ENCODE measurements at places on chromosomes 11 and 22. TPM values are rescaled to one million over a fixed set of nuclear protein-coding genes. Genes with fewer than 3 reads are reported as not detected.

DNA sequence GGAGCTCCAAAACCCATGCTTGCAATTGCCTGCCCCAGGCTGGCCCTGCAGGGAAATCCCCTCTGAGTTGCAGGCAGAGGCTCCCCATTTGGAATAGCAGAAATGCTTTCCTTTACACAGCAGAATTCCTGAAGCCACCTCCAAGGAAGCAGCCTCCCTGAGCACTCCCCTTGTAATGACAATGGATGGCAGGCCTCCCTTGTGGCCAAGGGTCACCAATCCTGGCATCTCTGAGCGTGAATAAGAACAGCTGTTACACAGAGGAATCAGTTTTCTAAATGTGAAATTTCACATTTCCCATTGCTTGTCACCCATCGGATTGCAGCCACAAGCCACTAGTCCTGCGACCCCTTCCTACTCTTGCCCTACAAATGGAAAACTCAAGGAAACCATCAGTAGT is 107.6 kb downstream of the GALNT18 start:
- H3K27ac ChIP-seq, result no peak overlapping the region
- no peak for DNase-seq
- H3K27me3 ChIP-seq, result no peaks in the 10 kb centered on the region
- H3K4me1 ChIP-seq, result peaks cover 36% of the 10 kb centered on the region
- H3K36me3 ChIP-seq, result no peaks in the 10 kb centered on the region
- H3K4me3 ChIP-seq, result no peak overlapping the region

DNA sequence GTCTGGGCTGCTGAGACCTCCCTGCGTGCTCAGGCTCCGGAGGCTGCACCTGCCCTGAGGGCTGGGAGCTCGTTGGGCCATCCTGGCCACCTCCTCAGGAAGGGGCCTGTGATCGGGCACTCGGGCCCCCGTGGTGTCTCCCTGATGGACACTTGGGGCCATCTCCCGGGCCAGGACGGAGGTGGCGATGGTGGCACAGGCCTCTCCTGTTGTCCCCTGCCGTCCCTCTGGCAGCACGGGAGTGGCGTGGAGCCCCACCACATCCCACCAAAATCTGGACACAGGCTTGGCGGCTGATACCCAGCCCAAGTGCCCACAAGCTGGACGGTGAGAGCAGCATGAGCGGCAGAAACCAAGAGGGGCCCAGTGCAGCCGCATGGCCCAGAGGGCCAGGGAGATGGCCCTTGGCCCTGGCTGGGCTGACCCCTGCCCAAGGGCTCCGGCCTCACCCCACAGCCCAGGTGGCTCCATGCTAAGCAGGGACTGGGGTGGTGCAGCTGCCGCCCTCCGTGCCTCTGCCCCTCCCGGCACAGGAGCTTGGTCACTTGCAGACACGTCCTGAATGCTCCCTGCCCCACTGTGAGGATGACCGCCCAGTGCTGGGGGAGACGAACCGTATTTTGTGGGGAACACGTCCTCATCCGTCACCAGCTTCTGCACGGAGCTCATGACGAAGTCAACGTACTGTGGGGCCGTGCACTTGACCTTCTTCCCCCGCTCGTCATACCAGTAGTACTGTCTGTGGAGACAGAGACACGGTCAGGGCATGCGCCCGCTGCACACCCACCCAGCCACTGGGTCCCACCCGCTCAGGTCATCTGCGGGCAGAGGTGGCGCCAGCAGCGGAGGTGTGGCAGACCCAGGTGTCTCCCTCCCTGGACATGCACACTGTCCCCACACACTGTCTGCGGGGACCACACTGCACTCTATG is 15.6 kb downstream of the MOB2 start:
- no peak overlapping the region for H3K4me3 ChIP-seq
- H3K27me3 ChIP-seq, result no peaks in the 10 kb centered on the region
- no peak overlapping the region for H3K27ac ChIP-seq
- H3K4me1 ChIP-seq, result no peaks in the 10 kb centered on the region

DNA sequence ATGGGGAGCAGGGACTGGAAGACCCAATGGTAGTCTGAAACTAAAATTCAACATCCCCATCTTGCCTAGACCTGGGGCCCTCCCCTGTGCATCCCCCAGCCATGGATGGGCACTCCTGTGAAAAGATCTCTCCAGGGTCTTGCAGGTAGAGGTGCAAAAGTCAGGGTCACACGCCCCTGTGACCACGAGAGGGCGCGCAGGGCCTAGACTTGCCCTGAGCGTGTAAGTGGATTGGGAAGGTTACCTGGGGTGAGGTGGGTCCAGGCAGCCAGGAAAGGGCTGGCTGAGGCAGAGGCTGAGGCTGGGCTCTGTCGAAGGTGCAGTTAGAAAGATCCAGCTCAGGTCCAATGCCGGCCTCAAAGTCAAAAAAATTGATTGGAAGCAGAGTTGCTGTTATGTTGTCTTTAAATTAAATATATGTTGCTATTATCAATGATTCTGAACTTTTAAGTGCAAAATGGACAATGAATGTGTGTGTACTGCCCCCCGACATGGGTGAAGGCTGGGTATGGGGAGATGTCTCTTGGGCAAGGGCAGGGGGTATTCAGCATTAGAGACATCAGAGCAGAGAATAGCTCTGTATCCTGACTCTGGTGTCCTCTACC is 4.8 kb upstream of the POU2F3 start:
- no peaks in the 10 kb centered on the region for H3K36me3 ChIP-seq
- no peak overlapping the region for H3K4me3 ChIP-seq
- DNase-seq, result peak; percentile 76
- no peak overlapping the region for H3K27ac ChIP-seq

DNA sequence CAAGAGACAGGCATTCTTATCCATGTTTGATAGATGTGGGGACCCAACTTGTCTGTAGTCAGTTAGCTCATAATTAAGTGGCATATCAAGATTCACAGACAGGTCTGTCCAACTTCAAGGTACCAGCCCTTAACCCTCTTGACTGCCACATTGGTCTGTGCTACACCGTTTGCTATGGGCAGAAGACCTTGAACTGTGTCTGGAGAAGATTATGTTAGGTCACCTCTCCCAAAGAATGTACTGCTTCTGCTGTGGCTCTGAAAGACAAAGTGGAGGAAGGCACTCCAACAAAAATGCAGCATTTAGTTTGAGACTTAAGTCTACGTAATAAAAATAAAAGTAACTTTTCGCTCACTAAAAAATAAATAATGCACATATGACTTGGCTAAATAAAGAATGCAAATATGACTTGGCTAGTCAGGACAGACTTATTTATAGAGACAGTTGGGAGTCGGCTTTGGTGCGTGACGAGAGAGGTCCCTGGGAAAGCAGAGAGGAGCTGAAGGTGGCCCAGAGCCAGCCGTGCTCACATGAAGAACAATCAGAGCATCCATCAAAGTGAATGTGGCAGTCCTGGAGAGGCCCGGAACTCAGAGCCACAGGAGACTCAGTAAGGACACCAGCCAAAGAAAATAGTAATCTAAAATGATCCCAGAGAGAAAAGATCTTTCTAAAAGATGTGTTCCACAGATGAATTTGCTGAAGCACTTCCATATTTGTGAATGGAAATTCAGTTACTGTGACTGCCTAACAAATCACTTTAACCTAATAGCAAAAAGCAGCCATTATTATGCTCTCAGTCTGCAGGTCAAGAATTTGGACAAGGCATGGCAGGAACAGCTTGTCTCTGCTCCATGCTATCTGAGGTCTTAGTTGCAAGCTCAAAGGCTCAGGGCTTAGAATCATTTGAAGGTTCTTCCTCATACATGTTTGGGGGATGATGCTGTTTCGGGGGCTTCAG is 35.0 kb downstream of the CWC15 start:
- no peak overlapping the region for H3K4me3 ChIP-seq
- no peaks in the 10 kb centered on the region for H3K27me3 ChIP-seq
- peak overlapping the region; percentile 26 for H3K27ac ChIP-seq
- peak; percentile 57 for DNase-seq

GRCh38 chr11:125553357-125553756 is 15.9 kb upstream of the EI24 start:
- no peaks in the 10 kb centered on the region for H3K27me3 ChIP-seq
- no peak overlapping the region for H3K4me3 ChIP-seq
- no peak for DNase-seq
- H3K36me3 ChIP-seq, result no peaks in the 10 kb centered on the region

The TMEM41B gene
- 58.1 TPM for total RNA-seq

The C11orf65 gene
- 1.3 TPM for total RNA-seq

DNA sequence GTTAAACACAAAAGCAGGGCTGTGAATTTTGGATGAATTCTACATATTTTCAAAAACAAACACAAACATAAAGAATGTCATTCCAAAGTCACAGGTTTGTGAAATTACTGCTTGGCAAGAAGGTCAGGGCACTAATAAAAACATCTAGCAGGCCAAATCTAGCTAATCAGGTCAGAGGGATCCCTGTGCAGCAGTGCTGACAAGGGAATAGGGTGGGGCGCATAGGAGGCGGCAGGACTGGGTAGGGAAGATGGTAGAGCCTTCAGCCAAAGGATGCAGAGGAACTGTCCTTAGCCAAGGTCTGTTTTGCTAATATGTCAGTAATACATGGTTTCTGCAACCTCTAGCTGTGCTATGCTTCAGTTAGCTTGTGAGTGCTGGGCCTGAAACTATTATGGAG is 396.6 kb downstream of the TENM4 start:
- H3K4me1 ChIP-seq, result no peaks in the 10 kb centered on the region
- H3K27me3 ChIP-seq, result peaks cover 2% of the 10 kb centered on the region
- H3K27ac ChIP-seq, result no peak overlapping the region
- no peak overlapping the region for H3K4me3 ChIP-seq
- no peaks in the 10 kb centered on the region for H3K36me3 ChIP-seq

The MRGPRE gene
- total RNA-seq, result not detected

- no peak overlapping the region for H3K27ac ChIP-seq
- no peak overlapping the region for H3K4me3 ChIP-seq
- H3K27me3 ChIP-seq, result no peaks in the 10 kb centered on the region
Observed at GRCh38 chr11:66322732-66323427, 6.0 kb upstream of the CD248 start.

- peaks cover 46% of the 10 kb centered on the region for H3K4me1 ChIP-seq
- peak within 1 kb of the TSS; percentile 67 for H3K4me3 ChIP-seq
- H3K27me3 ChIP-seq, result no peaks in the 10 kb centered on the region
Observed at GRCh38 chr11:5624489-5625279, at the start of gene TRIM34. TRIM34 (plus strand) TSS chr11:5625001; CDS start chr11:5632332, 7,331 bp downstream.

GRCh38 chr11:122103726-122104125 is 12.3 kb downstream of the BLID start:
- no peak overlapping the region for H3K4me3 ChIP-seq
- H3K4me1 ChIP-seq, result peaks cover 13% of the 10 kb centered on the region
- H3K27me3 ChIP-seq, result peaks cover 8% of the 10 kb centered on the region

The PTPN5 gene
- total RNA-seq, result 0.80 TPM

The GRM5 gene
- total RNA-seq, result 0.21 TPM

The RHOG gene
- total RNA-seq, result 86.5 TPM

- H3K27me3 ChIP-seq, result no peaks in the 10 kb centered on the region
- H3K27ac ChIP-seq, result no peak overlapping the region
- H3K4me3 ChIP-seq, result no peak overlapping the region
- peaks cover 4% of the 10 kb centered on the region for H3K4me1 ChIP-seq
- no peaks in the 10 kb centered on the region for H3K36me3 ChIP-seq
Observed at GRCh38 chr22:43227239-43227630, 40.3 kb upstream of the TTLL12 start.

The IL17REL gene
- 0.09 TPM for total RNA-seq

The TNNI2 gene
- total RNA-seq, result 17.7 TPM

GRCh38 chr11:79122759-79123158 is 318.1 kb downstream of the TENM4 start:
- no peaks in the 10 kb centered on the region for H3K36me3 ChIP-seq
- H3K27ac ChIP-seq, result no peak overlapping the region
- no peaks in the 10 kb centered on the region for H3K27me3 ChIP-seq
- H3K4me3 ChIP-seq, result no peak overlapping the region
- DNase-seq, result no peak

The CRYBB2 gene
- not detected for total RNA-seq

The GUCY1A2 gene
- total RNA-seq, result 23.5 TPM

GRCh38 chr11:126502982-126503381 is 147.5 kb downstream of the ST3GAL4 start:
- DNase-seq, result no peak
- H3K27ac ChIP-seq, result no peak overlapping the region
- H3K4me3 ChIP-seq, result no peak overlapping the region
- H3K4me1 ChIP-seq, result no peaks in the 10 kb centered on the region
- no peaks in the 10 kb centered on the region for H3K36me3 ChIP-seq

The TMEM121B gene
- 0.97 TPM for total RNA-seq

DNA sequence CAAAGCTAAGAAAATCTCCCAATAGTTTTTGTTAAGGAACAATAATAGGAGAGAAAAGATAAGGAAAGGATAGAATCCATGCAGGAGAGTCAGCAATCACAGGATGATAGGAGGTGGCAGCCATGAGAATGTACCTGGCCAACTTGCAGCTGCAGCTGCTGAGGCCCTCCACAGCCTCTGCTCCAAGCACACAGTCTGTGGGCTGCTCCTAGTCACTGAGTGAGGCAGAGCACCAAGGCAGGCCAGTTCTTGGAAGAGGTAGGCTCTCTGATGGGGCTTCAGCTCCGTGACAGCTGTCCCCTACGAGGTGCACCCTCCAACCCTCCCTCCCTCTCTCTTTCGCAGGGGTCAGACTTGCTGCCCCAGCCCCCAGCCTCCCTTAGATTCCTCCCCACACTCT is 5.5 kb upstream of the KCNJ1 start:
- no peaks in the 10 kb centered on the region for H3K27me3 ChIP-seq
- H3K27ac ChIP-seq, result no peak overlapping the region
- H3K36me3 ChIP-seq, result no peaks in the 10 kb centered on the region
- no peak overlapping the region for H3K4me3 ChIP-seq
- DNase-seq, result no peak

The ZBTB16 gene
- total RNA-seq, result 171 TPM

DNA sequence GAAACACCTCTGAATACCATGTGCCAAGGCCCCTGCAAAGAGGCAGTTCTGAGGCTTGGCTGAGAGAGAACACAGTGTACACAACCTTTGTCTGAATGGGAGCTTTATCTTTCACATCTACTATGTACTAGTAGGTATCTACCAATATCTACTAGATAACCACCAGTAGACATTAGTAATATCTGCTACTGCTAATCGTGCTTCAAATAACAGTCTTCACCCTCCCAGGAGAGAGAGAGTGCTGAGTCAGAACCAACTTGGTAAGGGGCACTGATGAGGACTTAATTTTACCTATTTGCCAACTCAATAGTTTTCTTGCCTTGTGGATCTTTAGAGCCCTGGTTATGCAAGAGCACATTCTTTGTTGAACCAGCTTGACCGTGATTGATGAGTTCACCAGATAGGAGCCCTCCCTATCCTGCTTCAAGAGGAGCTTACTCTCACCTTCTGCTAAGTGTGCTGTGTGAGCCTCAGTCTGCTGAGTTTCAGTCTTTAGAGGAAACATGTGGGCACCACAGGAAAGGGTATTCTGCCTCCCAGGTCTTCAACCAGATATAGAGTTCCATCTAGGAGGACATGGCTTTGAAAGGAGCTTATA is 967.5 kb downstream of the NTM start:
- no peak overlapping the region for H3K4me3 ChIP-seq
- no peak overlapping the region for H3K27ac ChIP-seq
- H3K36me3 ChIP-seq, result no peaks in the 10 kb centered on the region
- H3K27me3 ChIP-seq, result peaks cover 3% of the 10 kb centered on the region
- no peak for DNase-seq

- H3K36me3 ChIP-seq, result no peaks in the 10 kb centered on the region
- H3K27ac ChIP-seq, result no peak overlapping the region
- H3K27me3 ChIP-seq, result no peaks in the 10 kb centered on the region
- H3K4me3 ChIP-seq, result no peak overlapping the region
- H3K4me1 ChIP-seq, result no peaks in the 10 kb centered on the region
Observed at GRCh38 chr22:44842417-44842816, 90.0 kb downstream of the ARHGAP8 start.

The MRGPRX4 gene
- total RNA-seq, result not detected

GRCh38 chr11:73135346-73136284 is 6.5 kb downstream of the FCHSD2 start:
- H3K4me3 ChIP-seq, result no peak overlapping the region
- no peaks in the 10 kb centered on the region for H3K27me3 ChIP-seq
- peaks cover 53% of the 10 kb centered on the region for H3K36me3 ChIP-seq
- H3K4me1 ChIP-seq, result peaks cover 35% of the 10 kb centered on the region

- no peaks in the 10 kb centered on the region for H3K36me3 ChIP-seq
- H3K4me1 ChIP-seq, result peaks cover 68% of the 10 kb centered on the region
- peak overlapping the region; percentile 17 for H3K4me3 ChIP-seq
- peak overlapping the region; percentile 84 for H3K27ac ChIP-seq
- H3K27me3 ChIP-seq, result no peaks in the 10 kb centered on the region
Observed at GRCh38 chr22:45997077-45997776, 20.3 kb upstream of the WNT7B start.
